A549 (cell line): ENCODE measurements at places on chromosomes 11 and 22. TPM values are rescaled to one million over a fixed set of nuclear protein-coding genes. Genes with fewer than 3 reads are reported as not detected.

The MPZL3 gene
- 0.33 to 0.47 TPM (median 0.34 TPM) in 3 replicates for polyA plus RNA-seq

The RTN4RL2 gene
- 23.7 to 27.4 TPM (median 25.8 TPM) in 3 replicates for polyA plus RNA-seq

The CDKN1C gene
- polyA plus RNA-seq, result 0.16 to 0.36 TPM (median 0.30 TPM) in 3 replicates

The OR52N4 gene
- not detected in 3 replicates for polyA plus RNA-seq

The NPAS4 gene
- polyA plus RNA-seq, result 0.03 TPM in 1 of 3 replicates, not detected in the others

The VSIG2 gene
- polyA plus RNA-seq, result not detected in 3 replicates

The TENM4 gene
- 0.12 to 0.31 TPM (median 0.18 TPM) in 3 replicates for polyA plus RNA-seq

The MMP12 gene
- not detected in 3 replicates for polyA plus RNA-seq

The SLC15A3 gene
- not detected in 3 replicates for polyA plus RNA-seq

The C11orf42 gene
- not detected in 3 replicates for polyA plus RNA-seq

The GAB4 gene
- not detected in 3 replicates for polyA plus RNA-seq

The LMO2 gene
- polyA plus RNA-seq, result 0.15 to 0.21 TPM (median 0.16 TPM) in 3 replicates

The THRSP gene
- not detected in 3 replicates for polyA plus RNA-seq

The SLC37A2 gene
- polyA plus RNA-seq, result 0.07 to 0.14 TPM (median 0.08 TPM) in 3 replicates

The CDK2AP2 gene
- polyA plus RNA-seq, result 47.8 to 53.1 TPM (median 51.3 TPM) in 3 replicates

The NFAM1 gene
- 0.03 TPM in 1 of 3 replicates, not detected in the others for polyA plus RNA-seq

GRCh38 chr11:111960916-111961315 lies 23.8 kb downstream of the DIXDC1 start:
- DNase-seq, result no peak

GRCh38 chr11:83819931-83820549 lies 533.9 kb upstream of the CCDC90B start:
- DNase-seq, result peak; percentile 57

- DNase-seq, result no peak
Measured at GRCh38 chr11:59224351-59224928, 11.7 kb upstream of the MPEG1 start.

DNA sequence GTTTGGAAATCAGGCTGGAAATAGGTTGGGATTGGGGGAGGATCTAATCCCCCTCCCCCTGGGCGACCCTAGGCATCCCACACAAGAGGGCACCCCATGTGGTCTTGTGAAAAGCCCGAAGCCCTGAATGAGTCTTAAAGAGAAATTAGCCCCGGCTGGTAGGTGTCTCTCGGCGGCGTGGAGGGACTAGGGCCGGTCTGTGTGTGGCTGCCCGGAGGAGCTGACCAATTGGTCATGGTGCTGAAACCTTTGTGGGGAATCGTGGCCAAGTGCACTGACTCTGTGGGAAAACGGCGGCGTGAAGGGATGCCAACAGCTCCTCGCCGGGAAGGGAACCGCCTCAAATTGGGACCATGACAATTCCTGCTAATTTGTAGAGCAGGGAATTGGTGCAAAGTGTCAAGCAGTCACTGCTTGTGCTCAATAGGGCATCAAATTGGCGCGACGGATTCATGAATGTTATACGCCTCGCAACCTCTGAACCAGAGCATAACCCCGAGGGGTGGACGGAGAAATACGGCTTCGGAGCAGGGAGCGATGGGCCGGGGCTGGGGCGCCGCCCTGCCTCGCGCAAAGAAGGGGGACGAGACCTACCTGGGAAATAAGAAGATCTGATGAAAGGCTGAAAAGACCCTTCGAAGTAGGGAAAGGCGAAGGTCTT lies 1.5 kb downstream of the DBX1 start:
- DNase-seq, result no peak

DNA sequence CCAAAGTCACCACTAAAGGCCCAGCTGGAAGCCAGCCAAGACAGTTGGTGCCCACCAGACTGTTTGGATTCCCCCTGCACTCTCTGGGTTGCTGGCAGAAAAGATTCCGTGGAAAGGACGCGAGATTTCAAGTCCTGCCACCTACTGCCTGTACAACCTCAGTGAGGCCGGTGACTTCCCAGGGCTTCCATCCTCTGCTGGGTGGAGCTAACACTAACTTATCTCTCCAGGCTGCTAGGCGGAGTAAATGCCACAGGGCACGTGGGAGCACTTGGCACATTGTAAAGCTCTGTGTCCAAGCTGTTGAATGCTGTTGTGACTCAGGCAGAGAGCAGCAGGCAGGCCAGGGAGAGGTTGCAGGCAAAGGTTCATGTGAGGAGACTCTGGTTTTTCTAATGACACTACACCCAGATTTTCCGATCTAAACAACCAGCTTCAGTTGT lies 50.9 kb upstream of the CDON start:
- peak; percentile 66 for DNase-seq

GRCh38 chr22:47781024-47781423 lies 1018.6 kb downstream of the TBC1D22A start:
- no peak for DNase-seq

DNA sequence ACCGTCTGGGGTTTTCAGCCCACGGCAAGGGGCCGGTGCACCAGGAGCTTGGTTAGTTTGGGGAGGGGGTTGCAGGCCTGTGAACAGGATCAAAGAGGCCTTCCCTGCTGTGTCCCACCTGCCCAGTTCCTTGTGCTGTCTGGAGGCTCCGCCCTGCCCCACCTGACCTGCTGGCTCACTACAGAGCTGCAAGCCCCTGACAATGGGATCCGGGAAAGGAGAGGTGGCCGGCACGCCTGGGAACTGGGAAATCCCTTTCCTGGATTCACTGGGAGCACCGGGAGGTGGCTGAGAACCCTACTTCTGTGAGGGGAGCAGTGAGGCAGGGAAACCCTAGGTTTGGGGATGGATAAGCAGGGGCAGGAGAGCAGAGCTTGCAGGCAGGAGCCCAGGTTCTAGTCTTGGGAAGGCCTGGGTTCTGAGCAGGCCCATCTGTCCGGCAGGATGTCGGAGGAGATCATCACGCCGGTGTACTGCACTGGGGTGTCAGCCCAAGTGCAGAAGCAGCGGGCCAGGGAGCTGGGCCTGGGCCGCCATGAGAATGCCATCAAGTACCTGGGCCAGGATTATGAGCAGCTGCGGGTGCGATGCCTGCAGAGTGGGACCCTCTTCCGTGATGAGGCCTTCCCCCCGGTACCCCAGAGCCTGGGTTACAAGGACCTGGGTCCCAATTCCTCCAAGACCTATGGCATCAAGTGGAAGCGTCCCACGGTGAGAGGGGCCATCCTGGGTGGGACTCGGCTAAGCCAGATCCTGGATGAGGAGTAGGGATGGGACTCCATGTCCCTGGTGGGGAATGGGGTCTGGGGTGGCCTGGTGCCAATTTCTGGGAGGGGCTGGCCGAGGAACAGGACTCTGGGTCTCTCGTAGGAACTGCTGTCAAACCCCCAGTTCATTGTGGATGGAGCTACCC lies 786 bp downstream of the CAPN1 start:
- DNase-seq, result no peak

DNA sequence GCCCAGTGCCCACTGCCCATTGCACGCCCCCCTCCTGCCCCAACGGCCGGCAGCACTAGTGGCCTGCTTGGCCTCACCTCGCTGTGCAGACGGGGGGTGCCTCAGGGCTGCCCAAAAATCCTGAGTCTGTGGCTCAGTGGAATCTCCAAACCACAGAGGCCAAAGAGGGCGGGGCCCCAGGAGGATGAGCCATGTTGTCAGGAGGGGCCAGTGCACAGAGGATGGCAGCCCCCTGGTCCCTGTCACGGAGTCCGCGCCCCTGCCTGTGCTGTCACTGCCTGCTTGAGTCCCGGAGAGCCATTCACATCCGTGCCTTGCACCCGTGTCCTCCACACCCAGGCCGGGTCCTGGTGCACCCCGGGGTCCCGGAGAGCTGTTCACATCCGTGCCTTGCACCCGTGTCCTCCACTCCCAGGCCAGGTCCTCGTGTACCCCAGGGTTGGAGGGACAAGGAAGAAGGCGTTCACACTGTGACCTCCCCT lies 36.4 kb upstream of the MUC5AC start:
- no peak for DNase-seq

DNA sequence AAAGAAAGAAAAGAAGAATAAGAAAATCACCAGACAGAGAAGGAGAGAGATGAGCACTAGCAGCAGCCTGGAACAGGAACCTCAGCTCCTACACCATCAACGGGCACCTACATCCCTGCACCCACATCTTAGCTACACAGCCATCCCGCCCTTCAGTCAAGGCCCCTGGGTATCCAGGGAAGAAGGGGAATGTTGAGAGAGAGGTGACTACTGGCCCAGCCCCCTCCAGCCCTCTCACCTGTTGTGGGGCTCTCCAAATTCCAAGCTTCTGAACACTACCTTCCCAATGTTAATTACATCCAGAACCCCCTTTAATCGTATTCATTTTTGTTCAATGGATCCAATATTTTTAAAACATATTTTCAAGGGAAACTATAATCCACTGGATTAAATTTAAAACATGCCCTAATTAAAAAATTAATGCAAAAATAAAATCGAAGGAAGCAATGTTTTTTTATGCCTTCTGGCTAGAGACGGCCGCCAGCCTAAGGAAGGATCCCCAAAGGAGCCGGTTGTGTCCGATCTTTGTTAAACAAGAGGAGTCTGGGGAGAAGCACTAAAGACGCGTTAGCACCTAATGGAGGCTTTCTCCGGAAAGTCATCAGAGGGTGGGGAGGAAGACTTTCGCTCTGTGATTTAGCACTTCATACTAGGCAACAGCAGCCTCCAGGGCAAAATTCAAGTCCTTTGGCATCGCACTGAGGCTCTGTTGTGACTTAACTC lies 9.5 kb downstream of the TPST2 start:
- DNase-seq, result no peak

- DNase-seq, result no peak
Measured at GRCh38 chr11:131690776-131691175, 320.4 kb downstream of the NTM start.

GRCh38 chr11:1384199-1384970 lies 5.3 kb upstream of the BRSK2 start:
- DNase-seq, result no peak

- no peak for DNase-seq
Measured at GRCh38 chr11:57804466-57804865, 42.9 kb downstream of the CTNND1 start.

- peak; percentile 48 for DNase-seq
Measured at GRCh38 chr11:8934742-8935488, 2.2 kb upstream of the C11orf16 start.

- DNase-seq, result no peak
Measured at GRCh38 chr11:131833366-131833765, 463.0 kb downstream of the NTM start.

- DNase-seq, result no peak
Measured at GRCh38 chr11:45754741-45755140, 50.2 kb upstream of the SLC35C1 start.

- no peak for DNase-seq
Measured at GRCh38 chr11:6547177-6547576, 50.1 kb downstream of the DNHD1 start.

- peak; percentile 27 for DNase-seq
Measured at GRCh38 chr11:123033895-123034294, 28.0 kb downstream of the HSPA8 start.

DNA sequence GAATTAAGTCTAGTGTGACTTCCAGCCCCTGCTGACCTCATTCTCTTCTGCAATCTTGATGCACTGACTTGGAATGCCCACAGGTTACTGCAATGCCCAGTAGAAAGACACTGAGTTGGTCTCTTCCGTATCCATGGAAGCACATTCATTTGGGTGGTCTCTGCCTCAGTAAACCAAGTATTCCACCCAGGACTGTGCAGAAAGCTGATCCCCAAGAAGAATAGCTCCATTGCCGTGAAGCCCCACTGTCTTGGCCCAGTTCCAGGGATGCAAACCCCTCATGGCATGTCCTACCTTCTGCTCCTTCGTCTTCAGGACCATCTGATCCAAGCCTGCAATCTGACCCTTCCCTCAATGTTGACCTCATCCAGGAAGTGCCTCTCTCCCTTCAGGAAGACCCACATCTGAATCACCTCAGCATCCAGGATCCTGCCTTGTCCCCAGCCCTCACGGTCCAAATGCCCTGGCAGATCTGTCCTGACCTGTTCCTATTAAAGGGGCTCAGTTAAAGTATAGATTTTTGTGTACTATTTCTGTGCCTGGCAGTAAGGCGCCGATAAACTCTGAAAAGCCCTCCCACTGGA lies 425.8 kb downstream of the SOX6 start:
- DNase-seq, result no peak

DNA sequence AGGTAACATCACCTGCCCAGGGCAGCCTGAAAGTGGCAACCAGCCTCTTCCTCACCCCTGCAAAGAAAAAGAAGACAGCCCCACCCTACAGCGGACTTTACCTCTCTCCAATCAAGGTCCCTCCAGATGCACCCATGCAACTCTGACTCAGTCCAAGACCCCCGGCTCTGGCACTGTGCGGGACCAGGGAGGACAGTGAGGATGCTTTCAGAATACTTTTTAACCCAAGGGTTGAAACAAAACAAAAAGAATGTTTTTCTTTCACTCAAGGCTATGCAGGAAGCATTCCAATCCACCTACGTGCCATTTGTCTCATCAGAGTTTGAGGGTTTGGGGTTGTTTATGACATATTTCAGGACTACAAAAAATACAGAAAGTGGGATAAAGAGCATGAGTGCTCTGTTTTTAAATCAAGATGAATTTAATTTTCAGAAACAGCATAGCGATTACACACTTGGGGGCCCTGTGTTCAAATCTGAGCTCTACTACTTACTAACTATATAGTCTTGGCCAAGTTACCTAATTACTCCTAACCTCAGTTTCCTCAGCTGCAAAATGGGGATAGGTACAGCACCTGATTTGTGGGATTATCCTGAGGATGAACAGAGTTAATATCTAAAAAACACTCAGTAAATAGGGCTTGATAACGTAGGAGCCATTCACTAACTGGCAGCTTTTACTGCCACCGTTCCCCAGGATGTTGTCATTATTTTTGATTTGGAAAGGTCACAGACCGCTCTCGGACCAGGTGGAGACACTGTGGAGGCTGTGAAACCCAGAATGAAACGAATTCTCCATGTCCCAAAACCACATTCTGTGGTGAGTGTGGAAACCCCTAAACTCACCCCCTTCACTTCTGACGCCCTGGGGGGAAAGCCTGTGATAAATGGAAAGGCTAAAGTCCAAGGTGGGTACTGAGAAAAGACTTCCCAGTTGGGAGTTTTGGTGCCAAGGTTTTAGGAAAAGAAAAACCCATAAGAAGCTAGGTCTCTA lies 5.6 kb downstream of the PLAAT3 start:
- DNase-seq, result no peak

GRCh38 chr11:119432484-119433357 lies 9.7 kb upstream of the THY1 start:
- no peak for DNase-seq

DNA sequence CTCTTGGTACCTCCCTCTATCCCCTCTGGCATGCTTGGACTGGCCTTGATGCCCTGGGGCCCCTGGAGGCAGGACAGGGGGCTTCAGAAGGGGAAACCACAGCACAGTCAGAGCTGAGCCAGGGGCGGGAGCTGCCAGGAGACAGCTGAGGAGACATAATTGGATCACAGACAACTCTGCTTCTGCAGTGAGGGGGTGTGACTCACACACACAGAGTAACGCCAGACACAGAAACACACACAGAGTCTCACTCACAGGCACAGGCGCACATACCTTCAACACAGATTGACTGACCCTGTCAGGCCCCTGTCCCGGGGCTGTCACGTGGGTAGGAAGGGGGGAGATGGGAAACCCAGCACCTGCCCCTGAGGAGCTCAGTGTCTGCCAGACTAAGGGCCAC lies 20.6 kb downstream of the STARD10 start:
- DNase-seq, result no peak
